ENCODE measurements at places on chromosomes 3 and 15.

GRCh38 chr3:99325402-99325801, 313.0 kb upstream of the COL8A1 start:
- no peak for DNase-seq

- DNase-seq = no peak
These were observed 86.6 kb downstream of the HMG20A start for GRCh38 chr15:77507143-77507897.

GRCh38 chr15:40499931-40500330, 29.1 kb downstream of the CHST14 start:
- no peak for DNase-seq

DNA sequence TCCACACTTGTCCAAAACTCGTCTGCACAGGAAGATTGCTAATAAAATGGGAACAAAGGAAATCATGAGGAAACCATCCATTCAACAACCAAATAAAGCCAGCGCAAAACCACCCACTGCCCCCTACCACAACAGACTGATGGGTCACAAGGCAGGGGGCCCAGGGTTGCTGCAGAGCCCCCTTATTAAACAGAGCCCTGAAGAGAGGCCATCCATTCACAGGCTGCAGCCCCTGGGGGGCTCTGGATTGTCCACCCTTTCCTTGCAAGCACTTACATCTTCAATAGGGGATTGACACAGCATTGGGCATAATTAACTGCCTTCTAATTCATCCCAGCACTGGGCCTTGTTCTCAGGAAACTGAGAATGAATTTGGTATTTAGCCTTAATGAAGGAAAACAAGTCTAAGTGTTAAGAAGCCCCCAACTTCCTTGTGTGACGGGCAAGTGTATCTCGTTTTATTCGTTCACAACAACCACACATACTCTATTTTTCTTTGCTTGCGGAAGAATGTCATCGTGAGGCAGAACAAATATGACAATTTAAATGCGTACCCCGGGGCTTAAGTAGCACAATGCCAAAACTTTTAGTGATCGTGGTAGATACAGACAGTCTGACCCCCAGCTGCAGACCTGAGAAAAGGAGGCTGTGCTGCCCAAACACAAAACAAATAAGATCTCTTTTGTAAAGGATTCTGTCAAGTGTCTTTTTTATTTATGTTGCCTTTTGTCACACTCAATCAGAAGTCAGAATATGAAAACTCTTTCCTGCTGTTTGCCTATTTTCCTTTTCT, 144.0 kb downstream of the SEMA6D start:
- no peak for DNase-seq

DNA sequence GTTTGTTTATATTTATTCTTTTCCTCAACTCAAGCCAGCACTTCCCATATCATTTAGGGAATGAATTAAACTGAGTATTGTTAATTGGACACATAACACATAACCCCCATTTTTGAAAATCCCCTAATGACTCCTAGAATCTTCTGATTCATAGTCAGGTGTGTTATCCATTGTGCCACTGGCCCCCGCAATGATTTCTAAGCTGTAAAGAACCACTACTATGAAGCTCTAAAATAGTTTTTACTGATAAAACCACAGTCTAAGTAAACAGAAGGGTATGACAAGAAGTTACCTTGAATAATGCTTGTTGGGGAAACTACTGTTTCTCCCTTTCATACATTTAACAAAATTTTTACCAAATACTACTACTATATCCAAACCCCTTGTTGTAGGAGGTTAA, 22.3 kb upstream of the SLC12A8 start:
- no peak for DNase-seq

- no peak for DNase-seq
These were observed 15.3 kb upstream of the ROPN1 start for GRCh38 chr3:124007186-124007585.
